Activated CD8-positive, alpha-beta T cell treated with anti-CD3 and anti-CD28 coated beads for 36 hours (primary cell): ENCODE measurements at places on chromosomes 7 and 10. TPM values are rescaled to one million over a fixed set of nuclear protein-coding genes. Genes with fewer than 3 reads are reported as not detected.
A peak's percentile ranks its signal among the peaks of the same experiment; 100 is the strongest.

GRCh38 chr7:7772397-7772821 is 54.0 kb upstream of the RPA3 start:
- H3K27ac ChIP-seq, result peak overlapping the region; percentile 8
- DNase-seq, result peak; percentile 11
- H3K4me3 ChIP-seq, result peak overlapping the region; percentile 47
- peaks cover 22% of the 10 kb centered on the region for H3K4me1 ChIP-seq
- no peaks in the 10 kb centered on the region for H3K27me3 ChIP-seq
- no peaks in the 10 kb centered on the region for H3K36me3 ChIP-seq

RAPGEF5 gene
- total RNA-seq, result 0.99 TPM

GRCh38 chr10:118564652-118565051 is 30.8 kb downstream of the PRLHR start:
- H3K36me3 ChIP-seq, result no peaks in the 10 kb centered on the region
- no peak overlapping the region for H3K27ac ChIP-seq
- H3K4me1 ChIP-seq, result no peaks in the 10 kb centered on the region
- no peak for DNase-seq

GRCh38 chr10:129615921-129616525 is 149.0 kb downstream of the MGMT start:
- H3K27me3 ChIP-seq, result no peaks in the 10 kb centered on the region
- peaks cover 2% of the 10 kb centered on the region for H3K4me1 ChIP-seq
- H3K27ac ChIP-seq, result no peak overlapping the region
- H3K4me3 ChIP-seq, result no peak overlapping the region

GRCh38 chr7:75656740-75657139 is 82.0 kb downstream of the HIP1 start:
- DNase-seq, result no peak
- H3K4me3 ChIP-seq, result no peak overlapping the region
- H3K36me3 ChIP-seq, result no peaks in the 10 kb centered on the region
- no peaks in the 10 kb centered on the region for H3K4me1 ChIP-seq

FAS gene
- total RNA-seq, result 48.6 TPM

PLAU gene
- 0.47 TPM for total RNA-seq

PAXIP1 gene
- 23.9 TPM for total RNA-seq

DNA sequence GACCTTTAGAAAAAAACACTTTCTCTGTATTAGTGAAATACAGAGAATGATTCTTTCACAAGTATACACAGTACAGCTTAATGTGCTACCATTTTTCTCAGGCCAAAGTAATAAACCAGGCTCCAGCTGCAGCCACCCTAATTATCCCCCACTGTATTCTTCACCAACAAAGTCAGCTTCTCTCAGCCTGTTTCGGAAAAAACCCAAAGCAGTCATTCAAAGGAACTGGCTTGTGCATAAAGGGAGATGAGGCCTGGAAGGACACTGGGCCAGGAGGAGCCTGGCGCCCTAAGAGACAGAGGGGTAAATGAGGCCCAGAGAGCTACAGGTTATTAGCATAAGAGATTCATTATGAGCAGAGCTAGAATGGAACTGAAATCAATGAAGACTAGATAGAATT is 9.2 kb downstream of the USP54 start:
- no peaks in the 10 kb centered on the region for H3K36me3 ChIP-seq
- no peak for DNase-seq
- no peaks in the 10 kb centered on the region for H3K4me1 ChIP-seq
- no peak overlapping the region for H3K4me3 ChIP-seq

GRCh38 chr7:69630292-69630691 is 32.0 kb downstream of the AUTS2 start:
- H3K27ac ChIP-seq, result no peak overlapping the region
- H3K36me3 ChIP-seq, result no peaks in the 10 kb centered on the region
- peaks cover 10% of the 10 kb centered on the region for H3K27me3 ChIP-seq
- DNase-seq, result peak; percentile 12

- H3K4me1 ChIP-seq, result no peaks in the 10 kb centered on the region
- H3K27me3 ChIP-seq, result peaks cover 1% of the 10 kb centered on the region
- DNase-seq, result no peak
Observed at GRCh38 chr7:122155566-122155965, 11.5 kb upstream of the AASS start.

SPDYE11 gene
- not detected for total RNA-seq

FRMD4A gene
- total RNA-seq, result 2.8 TPM

DNA sequence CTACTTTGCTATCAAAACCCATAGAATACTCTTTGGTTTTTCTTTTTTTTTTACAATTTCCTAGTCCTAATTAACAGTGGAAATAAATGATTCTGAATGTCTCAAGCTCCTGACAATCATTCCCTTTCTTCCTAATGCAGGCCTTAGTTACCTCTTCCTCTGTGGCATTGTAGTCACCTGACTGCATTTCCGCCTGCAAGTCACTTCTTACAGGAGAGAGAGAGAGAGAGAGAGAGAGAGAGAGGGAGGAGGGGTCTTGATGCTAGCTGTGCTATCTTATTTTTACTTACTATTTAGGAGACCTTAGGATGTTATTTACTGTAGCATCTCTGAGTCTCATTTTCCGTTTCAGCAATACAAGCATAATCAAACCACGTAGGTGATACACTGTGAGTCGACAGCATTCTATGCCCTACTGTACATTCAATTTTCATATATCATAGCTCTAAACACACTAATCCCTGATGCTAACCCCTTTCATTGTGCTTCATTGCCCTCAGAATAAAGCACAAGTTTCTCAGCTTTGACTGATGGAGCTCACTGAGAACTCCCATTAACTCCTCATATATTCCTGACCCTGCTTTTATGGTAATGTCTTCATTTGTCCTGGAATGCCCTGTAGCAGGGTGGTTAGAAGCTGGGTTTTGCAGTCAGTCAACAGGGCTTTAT is 1237.3 kb downstream of the XPNPEP1 start:
- no peaks in the 10 kb centered on the region for H3K27me3 ChIP-seq
- H3K4me1 ChIP-seq, result no peaks in the 10 kb centered on the region
- no peaks in the 10 kb centered on the region for H3K36me3 ChIP-seq
- no peak overlapping the region for H3K27ac ChIP-seq
